HFF-Myc (cell line): ENCODE measurements at places on chromosomes 5 and 9.

DNA sequence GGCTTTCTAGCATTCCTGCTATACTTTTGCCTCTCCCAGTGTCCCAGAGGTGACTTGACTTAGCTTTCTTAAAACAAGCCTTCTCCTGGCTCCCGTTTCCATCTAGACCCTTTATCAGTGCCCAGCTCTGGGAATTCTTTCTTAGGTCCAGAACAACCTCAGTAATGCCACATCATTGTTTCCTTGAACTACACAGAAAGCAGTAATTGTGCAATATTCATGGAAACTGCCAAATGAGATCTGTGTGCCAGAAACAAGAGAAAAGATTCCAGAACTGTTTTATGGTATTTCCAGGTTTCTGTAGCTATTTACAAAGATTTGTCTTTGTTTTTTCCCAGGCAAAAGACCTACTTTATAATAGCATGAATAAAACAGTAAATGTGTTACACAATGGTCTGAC, 391.3 kb downstream of the SLCO4C1 start:
- DNase-seq: no peak

DNA sequence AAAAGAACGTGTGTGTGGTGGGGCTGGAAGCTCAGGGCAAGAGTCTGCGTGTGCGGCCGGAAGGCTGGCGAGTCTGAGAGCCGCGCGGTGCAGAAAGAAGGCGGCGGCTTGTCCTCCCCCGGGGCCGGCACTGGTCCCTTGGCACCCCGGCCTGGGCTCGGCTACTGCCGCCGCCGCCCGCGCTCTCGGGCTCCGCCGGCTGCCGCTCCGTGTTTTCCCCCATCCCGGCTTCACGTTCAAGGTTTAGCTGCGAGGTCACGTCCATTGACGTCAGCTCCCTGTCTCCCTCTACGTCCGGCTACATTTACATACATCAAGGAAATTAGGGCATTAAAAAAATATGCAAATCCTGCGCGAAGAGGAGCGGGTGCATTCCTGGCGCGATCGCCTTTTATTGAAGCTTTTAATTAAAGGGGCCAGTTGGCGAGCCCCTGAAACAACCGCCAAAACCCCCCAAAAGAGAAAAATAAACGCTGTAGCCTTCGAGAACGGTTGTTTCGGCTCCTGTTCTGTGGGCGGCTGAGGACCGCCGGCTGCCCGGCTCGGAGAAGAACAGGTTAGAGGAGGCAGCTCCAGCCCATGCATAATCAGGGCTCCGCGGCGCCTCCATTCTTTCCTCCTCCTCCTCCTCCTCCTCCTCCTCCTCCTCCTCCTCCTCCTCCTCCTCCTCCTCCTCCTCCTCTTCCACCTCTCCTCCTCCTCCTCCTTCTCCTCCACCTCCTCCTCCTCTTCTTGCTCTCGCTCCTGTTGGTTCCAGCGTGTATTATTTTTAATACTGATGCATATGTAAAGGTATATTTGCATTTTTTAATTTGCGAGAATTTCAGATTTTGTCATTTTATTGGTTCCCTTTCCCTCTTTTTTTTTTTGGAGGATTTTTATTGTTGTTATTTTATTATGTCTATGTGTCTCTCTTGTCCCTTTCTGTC, 207.0 kb downstream of the MEF2C start:
- DNase-seq: no peak

- no peak for DNase-seq
Measured at GRCh38 chr5:127851964-127852363, 148.8 kb downstream of the CCDC192 start.

DNA sequence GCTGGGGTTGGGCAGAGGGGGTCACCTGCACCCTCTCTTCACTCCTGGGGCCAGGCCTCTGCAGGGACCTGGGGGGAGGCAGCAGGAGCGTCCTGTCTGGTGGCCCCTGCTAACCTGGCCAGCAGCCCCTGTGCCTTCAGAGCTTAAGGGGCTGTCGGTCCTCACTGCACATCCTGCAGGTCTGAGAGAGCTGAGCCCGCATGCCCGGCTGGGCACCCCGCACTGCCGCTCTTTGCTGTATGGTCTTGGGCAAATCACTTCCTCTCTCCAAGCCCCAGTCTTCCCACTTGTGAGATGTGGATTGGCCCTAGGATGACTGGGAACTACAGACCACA, 7.9 kb downstream of the FLT4 start:
- DNase-seq: no peak

DNA sequence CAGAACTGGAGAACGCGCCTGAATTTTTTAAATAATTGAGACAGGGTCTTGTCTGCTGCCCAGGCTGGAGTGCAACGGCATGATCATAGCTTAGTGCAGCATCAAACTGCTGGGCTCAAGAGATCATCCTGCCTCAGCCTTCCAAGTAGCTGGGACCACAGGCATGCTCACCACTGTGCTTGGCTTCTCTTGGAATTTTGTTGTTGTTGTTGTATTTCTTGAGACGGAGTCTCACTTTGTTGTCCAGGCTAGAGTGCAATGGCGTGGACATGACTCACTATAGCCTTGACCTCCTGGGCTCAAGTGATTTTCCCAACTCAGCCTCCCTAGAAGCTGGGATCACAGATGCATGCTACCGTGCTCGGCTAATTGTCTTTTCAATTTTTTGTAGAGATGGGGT, 58.4 kb upstream of the DAB2IP start:
- no peak for DNase-seq

- no peak for DNase-seq
Measured at GRCh38 chr5:123217173-123217572, 128.1 kb downstream of the PRDM6 start.

GRCh38 chr5:122490718-122491117, 178.7 kb downstream of the SNCAIP start:
- DNase-seq: no peak

- DNase-seq: no peak
Measured at GRCh38 chr9:70160686-70161600, 97.8 kb upstream of the SMC5 start.

DNA sequence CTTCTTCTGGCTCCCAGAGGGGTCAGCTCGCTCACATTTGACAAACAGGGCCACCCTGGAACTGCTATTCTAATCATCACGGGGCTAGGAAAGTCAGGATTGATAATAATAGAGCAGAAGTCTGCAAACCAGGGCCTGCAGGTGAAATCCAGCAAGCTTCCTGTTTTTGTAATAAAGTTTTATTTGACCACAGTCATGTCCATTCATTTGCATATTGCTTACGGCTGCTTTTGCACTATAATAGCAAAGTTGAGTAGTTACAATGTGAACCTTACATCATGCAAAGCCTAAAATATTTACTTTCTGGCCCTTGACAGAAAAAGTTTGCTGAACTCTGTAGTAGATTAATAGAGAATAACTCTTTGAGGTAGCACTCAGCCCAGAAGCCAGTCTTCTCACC, 63.2 kb upstream of the CTXN3 start:
- DNase-seq: no peak

- DNase-seq: no peak
Measured at GRCh38 chr9:36037549-36038122, 923 bp downstream of the RECK start.

GRCh38 chr5:168740811-168741213, 161.6 kb upstream of the PANK3 start:
- DNase-seq: no peak

- no peak for DNase-seq
Measured at GRCh38 chr9:131397100-131397790, 3.4 kb downstream of the PRRC2B start.
